Tibial artery (tissue), 4 donors: ENCODE measurements at places on chromosomes 16 and 17.
A peak's percentile ranks its signal among the peaks of the same experiment; 100 is the strongest.

DNA sequence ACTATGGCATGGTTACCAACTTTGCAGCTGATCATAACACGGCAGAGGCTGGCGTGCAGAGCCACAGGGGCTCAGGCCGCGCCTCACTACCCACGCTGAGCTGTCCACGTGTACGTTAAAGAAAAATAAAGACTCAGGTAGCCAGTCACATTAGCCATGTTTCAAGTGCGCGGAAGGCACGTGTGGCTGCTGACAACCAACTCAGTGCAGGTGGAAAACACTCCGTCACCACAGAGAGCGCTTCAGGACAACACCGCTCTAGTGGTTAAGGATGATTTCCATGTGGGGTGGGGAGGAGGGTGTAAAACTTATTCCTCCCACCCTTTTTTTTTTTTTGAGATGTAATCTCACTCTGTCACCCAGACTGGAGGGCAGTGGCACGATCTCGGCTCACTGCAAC, 33.8 kb downstream of the ZCCHC14 start:
- DNase-seq: no peak

- peak; percentile 90 for DNase-seq
These were observed 71.9 kb downstream of the N4BP1 start for GRCh38 chr16:48537909-48538745.

DNA sequence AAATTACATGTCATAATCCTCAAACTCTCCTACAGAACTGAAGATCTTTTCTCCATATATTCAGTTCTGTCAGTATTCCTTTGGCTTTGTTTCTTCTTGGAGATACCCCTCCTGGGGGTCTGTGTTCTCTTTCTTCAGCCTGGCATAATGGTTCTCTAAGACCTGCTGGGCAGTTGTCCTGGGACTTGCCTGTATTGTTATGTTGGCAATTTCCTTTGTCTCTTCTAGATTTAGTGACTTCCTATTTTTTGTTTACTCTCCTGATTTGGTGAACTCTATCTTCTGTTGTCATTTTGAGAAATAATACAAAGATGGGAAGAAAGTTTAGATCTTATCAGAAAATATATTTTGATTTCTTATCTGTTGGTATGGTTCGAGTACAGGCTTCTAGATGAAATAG, 127.8 kb downstream of the GOSR1 start:
- no peak for DNase-seq

- DNase-seq: no peak
These were observed 13.8 kb downstream of the AANAT start for GRCh38 chr17:76481071-76481655.

- no peak for DNase-seq
These were observed 66.6 kb upstream of the AXIN2 start for GRCh38 chr17:65627891-65628643.
